Thyroid gland (tissue), 4 donors: ENCODE measurements at places on chromosomes 2 and 18. TPM values are rescaled to one million over a fixed set of nuclear protein-coding genes. Genes with fewer than 3 reads are reported as not detected.

DNA sequence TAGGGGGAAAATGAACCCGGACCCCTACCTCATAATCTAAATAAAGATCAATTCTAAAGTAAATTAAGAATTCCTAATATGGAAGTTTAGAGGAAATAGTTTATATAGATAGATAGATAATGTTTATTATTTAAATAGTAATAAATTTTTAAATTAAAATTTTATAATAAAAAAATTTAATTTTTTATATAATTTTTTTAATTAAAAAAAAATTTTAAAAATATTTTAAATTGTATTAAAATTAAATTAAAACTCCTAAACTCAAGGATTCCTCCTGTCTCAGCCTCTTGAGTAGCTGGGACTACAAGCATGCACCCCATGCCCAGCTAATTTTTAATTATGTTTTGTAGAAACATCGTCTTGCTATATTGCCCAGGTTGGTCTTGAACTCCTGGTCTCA lies 186.9 kb upstream of the VRK2 start:
- no peak overlapping the region for H3K27ac ChIP-seq
- no peaks in the 10 kb centered on the region for H3K36me3 ChIP-seq
- DNase-seq: no peak
- no peak overlapping the region for H3K4me3 ChIP-seq

The CDH7 gene
- total RNA-seq: not detected

DNA sequence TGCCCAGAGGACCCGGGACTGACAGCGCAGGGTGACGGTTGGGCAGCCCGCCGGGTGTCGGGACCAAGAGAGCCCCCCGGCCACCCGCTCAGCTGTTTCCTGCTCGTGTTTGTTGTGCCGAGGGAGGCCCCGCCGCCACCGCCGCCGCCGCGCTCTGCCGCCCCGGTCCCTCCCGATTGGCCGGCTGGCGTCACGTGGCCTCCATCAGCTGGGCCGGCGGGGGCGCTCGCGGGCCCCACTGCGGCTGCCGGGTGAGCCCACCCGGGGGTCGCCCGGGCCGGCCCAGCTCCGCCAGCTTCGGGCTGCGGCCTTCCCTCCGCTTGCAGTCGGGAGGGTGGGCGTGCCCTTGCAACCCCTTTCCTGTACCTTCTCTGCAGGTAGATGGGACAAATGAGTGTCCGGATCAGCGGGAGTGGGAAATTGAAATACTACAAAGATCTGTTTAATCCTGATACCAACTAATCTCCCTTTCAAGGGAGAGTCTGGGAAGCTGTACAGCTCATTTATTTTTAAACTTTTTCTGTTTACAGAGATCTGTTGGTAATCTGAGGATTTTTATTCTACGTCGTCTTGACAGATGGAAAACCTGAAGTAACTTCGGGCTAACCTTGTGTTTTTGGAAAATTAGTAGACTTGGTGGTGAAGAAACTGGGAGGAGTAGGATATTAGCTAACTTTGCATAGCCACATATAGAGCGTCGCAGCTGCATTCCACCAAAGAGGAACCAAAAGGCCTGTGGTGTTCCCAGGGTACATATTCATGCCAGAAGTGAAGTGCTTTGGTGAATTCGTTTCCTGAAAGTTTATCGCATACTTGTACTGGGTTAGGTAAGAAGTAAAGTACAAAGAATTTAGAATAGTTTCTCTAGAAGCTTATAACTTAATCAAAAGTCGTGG lies 1.2 kb downstream of the YPEL5 start:
- DNase-seq: peak; percentile 81
- H3K27ac ChIP-seq: peak overlapping the region; percentile 94
- peak overlapping the region; percentile 98 for H3K4me3 ChIP-seq
- H3K27me3 ChIP-seq: no peaks in the 10 kb centered on the region
- H3K36me3 ChIP-seq: no peaks in the 10 kb centered on the region

The FAM117B gene
- total RNA-seq: 7.2 TPM

- no peak for DNase-seq
- no peaks in the 10 kb centered on the region for H3K4me1 ChIP-seq
- no peaks in the 10 kb centered on the region for H3K36me3 ChIP-seq
- no peak overlapping the region for H3K4me3 ChIP-seq
- no peaks in the 10 kb centered on the region for H3K27me3 ChIP-seq
Measured at GRCh38 chr2:149894760-149895159, 307.2 kb upstream of the MMADHC start.
